ENCODE measurements at places on chromosomes 5 and 9.

DNA sequence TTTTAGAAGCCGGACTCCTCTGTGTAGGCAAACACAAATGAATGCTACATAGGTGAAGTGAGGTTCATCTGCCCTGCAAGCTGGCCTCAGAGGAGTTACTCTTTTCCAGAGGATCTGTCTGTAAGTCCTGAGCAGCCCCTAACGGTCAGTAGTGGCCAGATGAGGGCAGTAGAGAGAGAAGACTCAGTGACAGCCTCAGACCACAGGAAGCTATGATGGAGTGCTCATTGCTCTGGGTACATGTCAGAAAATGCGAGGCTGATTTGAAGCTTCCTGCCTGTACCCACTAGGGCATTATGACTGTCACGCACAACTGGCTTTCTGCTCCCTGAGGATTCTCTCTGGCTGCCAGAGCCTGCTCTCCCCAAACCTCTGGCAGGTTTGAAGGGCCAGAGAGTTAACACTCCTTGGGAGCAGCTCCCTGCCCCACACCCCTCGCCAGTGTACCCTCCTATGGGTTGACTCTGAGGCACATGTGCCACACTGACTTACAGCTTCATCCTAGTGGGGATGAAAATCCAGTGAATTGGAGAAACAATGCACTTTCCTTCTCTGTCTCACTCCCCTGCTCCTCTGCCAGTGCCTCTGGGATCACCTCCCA is 141.5 kb downstream of the GABRG2 start:
- DNase-seq = no peak

DNA sequence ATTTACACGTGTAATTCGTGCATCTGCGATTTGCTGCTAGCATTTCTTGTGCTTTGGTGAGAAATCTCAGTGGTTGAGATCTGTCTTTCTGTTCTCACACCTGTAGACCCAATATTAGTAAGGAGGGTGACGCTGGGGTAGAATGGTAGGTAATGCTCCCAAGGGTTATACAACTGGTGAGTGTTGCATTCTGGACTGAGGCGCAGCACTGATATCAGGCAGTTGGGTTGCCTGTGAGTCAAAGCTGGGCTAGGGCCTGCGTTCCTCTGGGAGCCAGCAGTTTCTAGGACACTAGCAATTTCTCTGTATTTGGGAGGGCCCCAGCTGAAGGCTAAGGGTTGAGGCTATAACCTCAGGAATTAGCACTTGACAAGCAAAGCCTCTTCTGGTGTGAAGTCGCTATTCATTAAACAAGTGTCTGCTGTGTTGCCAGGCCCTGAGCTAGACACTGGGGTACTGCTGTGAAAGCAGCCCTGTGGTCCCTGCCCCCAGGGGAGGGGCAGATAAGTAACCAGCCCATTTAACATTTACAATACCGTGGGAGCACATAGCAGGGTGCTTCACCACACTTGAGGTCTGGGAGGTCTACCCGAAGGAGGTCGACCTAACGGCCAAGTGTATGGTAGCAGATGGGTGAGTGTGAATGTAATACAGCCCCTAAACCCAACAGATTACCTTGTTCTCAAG is 28.7 kb downstream of the LARP1 start:
- DNase-seq = no peak

- no peak for DNase-seq
Observed at GRCh38 chr5:149849280-149849965, 95.2 kb downstream of the PDE6A start.

DNA sequence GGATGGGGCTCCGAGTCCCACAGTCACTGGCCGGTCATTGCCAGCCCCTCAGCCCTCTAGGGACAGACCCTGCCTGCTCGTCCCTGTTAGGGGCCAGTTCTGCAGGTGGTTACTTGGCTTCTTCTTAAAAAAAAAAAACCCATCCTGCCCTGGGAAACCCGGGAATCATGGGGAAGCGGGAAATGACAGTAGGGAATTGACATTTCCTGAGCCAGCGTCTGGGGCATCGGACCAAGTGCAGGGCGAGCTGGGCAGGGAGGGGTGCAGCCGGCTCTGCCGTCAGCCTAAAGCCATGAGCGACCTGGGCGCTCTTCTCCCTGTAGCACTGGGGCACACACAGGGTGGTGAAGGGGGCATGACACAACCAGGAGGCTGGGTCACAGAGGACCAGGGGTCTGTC is 66.6 kb downstream of the RXRA start:
- no peak for DNase-seq

- no peak for DNase-seq
Observed at GRCh38 chr9:93096131-93096802, at the start of gene CARD19. TSS of gene CARD19 (plus strand) at chr9:93096217. CDS start at chr9:93096346, 129 bp downstream.

DNA sequence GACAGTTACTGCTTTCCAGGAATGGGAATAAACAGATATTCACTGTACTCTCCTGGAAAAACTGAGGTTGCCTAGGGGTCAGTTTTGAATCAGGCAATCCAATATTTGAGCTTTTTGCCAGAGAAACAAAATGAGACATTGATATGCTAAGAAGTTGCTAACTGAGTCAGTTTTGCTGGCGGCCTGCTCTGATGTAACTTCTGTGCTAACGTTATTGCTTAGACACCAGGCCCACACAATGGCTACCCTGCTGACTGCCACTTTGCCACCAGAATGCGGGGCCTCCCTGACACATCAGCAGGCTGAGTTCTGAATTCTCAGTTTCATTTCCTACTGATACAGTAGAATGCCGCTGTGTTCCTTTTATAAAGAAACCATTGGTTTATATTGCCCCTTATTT is 18.2 kb upstream of the ZNF618 start:
- no peak for DNase-seq

DNA sequence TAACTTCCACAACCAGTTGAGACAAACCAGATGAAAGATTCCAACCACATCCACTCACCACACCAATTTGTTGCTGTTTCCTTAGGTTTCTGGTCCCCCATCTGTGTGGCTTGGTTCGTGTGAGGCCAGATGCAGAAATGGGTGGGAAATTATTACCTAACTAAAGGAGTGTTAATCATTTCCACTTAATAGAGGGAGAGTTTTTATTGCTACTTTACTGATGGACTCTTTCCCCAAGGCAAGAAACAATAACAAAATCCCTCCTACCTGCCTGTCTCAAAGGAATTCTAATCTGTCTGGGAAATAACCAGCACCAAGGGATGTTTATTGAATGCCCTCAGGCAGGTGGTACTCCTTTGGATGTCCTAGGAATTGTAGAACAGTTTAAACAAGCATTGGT is 76.3 kb downstream of the TMEM167A start:
- no peak for DNase-seq

- no peak for DNase-seq
Observed at GRCh38 chr5:31329715-31330114, 136.2 kb downstream of the CDH6 start.

DNA sequence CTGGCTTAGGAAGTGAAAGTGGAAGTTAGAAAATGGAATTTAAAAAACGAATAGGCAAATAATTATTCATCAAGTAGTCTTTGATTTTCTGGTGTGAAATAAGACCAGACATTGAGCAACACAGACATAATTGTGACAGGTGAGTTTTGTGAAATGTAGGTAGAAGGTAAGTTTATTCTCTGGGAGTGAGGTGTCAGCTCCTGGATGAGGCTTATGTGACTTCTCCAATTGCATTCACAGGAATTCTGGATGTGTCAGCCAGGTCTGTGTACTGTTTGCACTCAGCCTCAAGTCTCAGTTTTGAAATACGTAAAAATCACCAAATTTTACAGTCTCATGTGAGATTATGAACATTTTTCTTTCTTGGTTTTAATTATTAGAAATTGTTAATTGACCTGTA is 537.6 kb downstream of the CETN3 start:
- no peak for DNase-seq

GRCh38 chr5:172451771-172452197 is 2.5 kb downstream of the SH3PXD2B start:
- DNase-seq = peak; percentile 87

- no peak for DNase-seq
Observed at GRCh38 chr5:167561796-167562195, 729.6 kb upstream of the WWC1 start.

GRCh38 chr9:136799854-136800657 is 3.9 kb downstream of the CCDC183 start:
- peak; percentile 69 for DNase-seq

DNA sequence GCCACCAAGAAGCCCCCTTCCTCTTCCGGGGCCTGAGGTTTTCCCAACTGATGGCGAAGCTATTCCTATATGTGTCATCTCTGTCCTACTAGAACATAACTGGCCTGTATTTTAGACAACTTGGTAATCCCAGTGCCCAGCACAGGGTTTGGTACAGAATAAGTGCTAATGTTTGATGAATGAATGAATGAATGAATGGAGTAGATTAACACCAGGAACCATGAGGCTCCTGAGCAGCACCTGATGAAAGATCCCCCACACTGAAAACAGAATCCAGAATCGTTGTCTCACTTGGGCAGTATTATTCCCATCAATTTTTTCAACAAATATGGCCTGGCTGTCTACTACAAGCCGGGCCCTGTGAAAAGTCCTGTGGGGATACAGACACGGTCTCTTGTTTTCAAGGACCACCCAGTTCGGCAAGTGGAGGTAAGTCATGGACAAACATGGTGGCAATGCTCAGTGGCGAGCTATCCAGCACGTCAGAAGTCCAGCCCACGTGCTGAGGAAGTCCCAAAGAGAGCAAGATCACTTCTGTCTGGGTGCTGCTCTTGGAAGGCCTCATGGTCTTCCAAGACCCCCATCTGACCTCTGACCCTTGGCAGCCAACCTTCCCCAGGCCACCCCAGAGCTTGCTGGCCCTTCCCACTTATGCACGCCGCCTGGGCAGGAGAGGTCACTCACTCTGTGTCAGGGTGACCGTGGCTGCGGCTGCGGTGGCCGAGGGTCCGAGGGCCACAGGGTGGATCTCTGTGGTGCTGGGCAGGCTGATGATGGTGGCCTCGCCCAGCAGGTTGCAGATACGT is 1.0 kb downstream of the NAIF1 start:
- DNase-seq = no peak

- DNase-seq = peak; percentile 36
Observed at GRCh38 chr9:87233899-87234455, 263.7 kb upstream of the DAPK1 start.

- no peak for DNase-seq
Observed at GRCh38 chr9:118187408-118187807, 483.2 kb downstream of the TLR4 start.

DNA sequence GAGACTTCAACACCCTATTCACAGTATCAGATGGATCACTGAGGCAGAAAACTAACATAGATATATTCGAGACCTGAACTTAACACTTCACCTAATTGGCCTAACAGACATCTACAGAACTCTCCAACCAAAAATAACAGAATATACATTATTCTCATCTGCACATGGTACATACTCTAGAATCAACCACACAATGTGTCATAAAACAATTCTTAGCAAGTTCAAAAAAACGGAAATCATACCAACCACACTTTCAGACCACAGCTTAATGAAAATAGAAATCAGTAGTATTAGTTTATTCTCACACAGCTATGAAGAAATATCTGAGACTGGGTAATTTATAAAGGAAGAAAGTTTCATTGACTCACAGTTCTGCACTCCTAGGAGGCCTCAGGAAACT is 387.9 kb downstream of the DEPDC1B start:
- DNase-seq = no peak

GRCh38 chr5:1175801-1176472 is 25.5 kb upstream of the SLC6A19 start:
- DNase-seq = no peak

- no peak for DNase-seq
Observed at GRCh38 chr5:57833489-57833888, 350.9 kb upstream of the ACTBL2 start.

- DNase-seq = no peak
Observed at GRCh38 chr9:121279776-121280388, 11.9 kb downstream of the GSN start.

DNA sequence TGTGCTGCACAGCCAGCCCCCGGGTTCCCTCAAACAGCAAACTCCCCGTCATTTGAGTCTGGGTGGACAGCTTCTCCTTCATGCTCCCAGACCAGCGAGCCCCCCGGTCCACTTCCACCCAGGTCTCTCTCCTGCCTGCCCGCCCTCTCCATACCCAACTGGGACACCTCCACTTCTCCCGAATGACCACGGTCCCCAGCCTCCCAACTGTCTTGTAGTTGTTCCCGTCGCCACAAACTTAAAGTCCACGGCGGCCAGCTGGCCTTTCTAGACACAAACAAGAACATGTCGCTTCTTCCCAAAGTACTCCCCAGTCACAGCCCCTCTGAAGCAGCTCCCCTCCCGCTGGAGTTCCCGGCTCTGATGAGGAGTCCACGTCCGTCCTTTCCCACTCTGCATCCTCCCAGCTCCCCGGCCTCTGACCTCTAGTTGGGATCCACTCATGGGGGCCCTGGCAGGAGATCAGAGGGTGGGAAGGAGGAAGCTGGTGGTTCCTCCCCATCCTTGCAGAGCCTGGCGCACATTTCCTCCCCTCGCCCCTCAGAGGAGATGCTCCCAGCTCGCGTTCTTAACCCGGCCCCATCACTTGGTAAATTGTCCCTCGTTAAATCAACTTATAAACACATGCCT is 24.1 kb upstream of the PPP1R26 start:
- DNase-seq = no peak

DNA sequence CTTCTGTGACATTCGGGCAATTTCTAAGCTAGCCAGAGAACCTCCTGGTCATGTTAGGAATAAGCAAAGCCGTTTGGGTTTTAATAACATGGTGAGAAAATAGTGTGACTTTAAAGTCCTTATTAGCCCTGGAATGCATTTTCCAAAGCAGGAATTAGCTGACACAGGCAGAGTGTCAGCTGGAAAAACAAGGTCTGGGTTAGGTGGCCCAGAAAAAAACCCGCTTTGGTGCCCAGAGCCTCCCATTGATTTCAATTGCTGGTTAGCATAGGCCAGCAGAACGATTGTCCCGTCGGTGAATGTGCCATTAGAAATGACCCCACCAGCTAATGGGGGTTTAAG is 62.1 kb upstream of the CPEB4 start:
- peak; percentile 37 for DNase-seq

DNA sequence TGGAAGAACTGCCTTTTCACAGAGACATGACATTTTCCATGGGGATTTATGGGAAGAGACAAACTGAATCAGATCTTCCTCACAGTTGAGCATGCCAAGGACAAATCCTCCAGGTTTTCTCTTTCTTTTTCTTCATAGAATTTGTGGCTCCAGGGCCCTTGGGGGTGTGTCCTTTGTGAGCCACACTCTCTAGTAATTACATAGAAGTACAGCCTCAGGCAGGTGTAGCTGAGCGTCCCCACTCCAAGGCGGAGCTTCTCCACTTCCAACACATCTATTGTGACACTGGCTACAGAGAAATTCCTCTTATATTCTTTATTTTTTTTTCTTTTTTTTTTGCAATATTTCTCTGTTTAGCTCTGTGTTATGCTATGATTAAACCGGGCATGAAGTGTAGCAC is 420.5 kb upstream of the CD180 start:
- no peak for DNase-seq

Measured in dermis microvascular lymphatic vessel endothelial cell (primary cell).